ENCODE measurements at places on chromosomes 11 and 22. TPM values are rescaled to one million over a fixed set of nuclear protein-coding genes. Genes with fewer than 3 reads are reported as not detected.

PCNX3 gene
- 30.6 TPM for total RNA-seq

CLDN5 gene
- 151 TPM for total RNA-seq

OOSP4A gene
- total RNA-seq = not detected

FXYD2 gene
- total RNA-seq = 3.2 TPM

SESN3 gene
- total RNA-seq = 19.5 TPM

CAPN1 gene
- 102 TPM for total RNA-seq

PRDM10 gene
- 7.0 TPM for total RNA-seq

BIK gene
- not detected for total RNA-seq

C11orf87 gene
- total RNA-seq = not detected

CCT8L2 gene
- not detected for total RNA-seq

PDGFB gene
- total RNA-seq = 38.0 TPM

OR52N4 gene
- total RNA-seq = not detected

CABP7 gene
- not detected for total RNA-seq

ADM2 gene
- total RNA-seq = 0.42 TPM

TRIM51G gene
- total RNA-seq = not detected

DGAT2 gene
- 337 TPM for total RNA-seq

FAM180B gene
- 0.55 TPM for total RNA-seq

OR4D11 gene
- total RNA-seq = not detected

OR5D16 gene
- not detected for total RNA-seq

EIF3M gene
- 182 TPM for total RNA-seq

GTPBP1 gene
- 40.4 TPM for total RNA-seq

IGLL1 gene
- total RNA-seq = not detected

LAMTOR1 gene
- 117 TPM for total RNA-seq

PLA2G3 gene
- not detected for total RNA-seq

KCTD14 gene
- 1.4 TPM for total RNA-seq

OR8D4 gene
- not detected for total RNA-seq

DEFB131B gene
- not detected for total RNA-seq

INSC gene
- not detected for total RNA-seq

POTEH gene
- total RNA-seq = not detected

C11orf21 gene
- 1.0 TPM for total RNA-seq

C11orf52 gene
- 3.1 TPM for total RNA-seq

SMCO4 gene
- total RNA-seq = 17.3 TPM

IFTAP gene
- 11.3 TPM for total RNA-seq

DMC1 gene
- total RNA-seq = 0.22 TPM

TEX54 gene
- total RNA-seq = not detected

MS4A8 gene
- 0.48 TPM for total RNA-seq

CABP4 gene
- 3.8 TPM for total RNA-seq

HOATZ gene
- total RNA-seq = not detected

DRICH1 gene
- total RNA-seq = 0.39 TPM

OR5B12 gene
- total RNA-seq = not detected

CD3E gene
- total RNA-seq = 2.2 TPM

SH3BP1 gene
- 15.0 TPM for total RNA-seq

DRD2 gene
- not detected for total RNA-seq

DLG2 gene
- 2.8 TPM for total RNA-seq

CLCF1 gene
- 7.7 TPM for total RNA-seq

NOX4 gene
- 11.4 TPM for total RNA-seq

MOGAT2 gene
- total RNA-seq = 0.32 TPM

LRRC74B gene
- not detected for total RNA-seq

NEFH gene
- 0.87 TPM for total RNA-seq

DBX1 gene
- total RNA-seq = not detected

KRTAP5-2 gene
- total RNA-seq = not detected

LDHAL6A gene
- total RNA-seq = not detected

ADAMTS15 gene
- 61.2 TPM for total RNA-seq

SAA4 gene
- 4.1 TPM for total RNA-seq

NPTXR gene
- 5.5 TPM for total RNA-seq

TPBGL gene
- 1.6 TPM for total RNA-seq

NEU3 gene
- total RNA-seq = 6.2 TPM

CASP5 gene
- 0.29 TPM for total RNA-seq

Data from mesenteric fat pad (tissue), 1 donor.